ENCODE measurements at places on chromosomes 5 and 9.

DNA sequence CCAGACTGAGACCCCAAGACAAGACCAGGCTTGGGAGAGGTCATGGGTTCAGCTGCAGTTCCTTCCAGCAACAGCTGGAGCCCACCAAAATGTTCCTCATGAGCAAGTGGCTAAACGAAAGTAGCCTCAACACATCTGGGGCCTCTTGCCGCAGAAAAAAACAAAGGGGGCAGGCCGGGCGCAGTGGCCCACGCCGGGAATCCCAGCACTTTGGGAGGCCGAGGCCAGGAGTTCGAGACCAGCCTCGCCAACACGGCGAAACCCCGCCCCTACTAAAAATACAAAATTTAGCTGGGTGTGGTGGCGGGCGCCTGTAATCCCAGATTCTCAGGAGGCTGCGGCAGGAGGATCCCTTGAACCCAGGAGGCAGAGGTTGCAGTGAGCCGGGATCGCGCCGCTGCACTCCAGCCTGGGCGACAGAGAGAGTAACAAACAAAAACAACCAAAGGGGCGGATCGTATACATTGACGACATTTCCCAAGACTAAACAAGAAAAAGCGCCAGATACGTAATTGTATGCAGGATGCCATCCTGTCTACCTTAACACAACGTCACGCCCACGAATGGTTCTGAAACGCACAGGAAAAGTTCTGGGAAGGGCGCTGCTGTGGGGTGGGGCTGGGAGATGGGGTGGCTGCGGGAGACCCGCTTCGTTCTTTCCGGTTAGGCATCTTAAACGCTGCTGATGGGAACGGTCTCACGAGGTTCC is 1.7 kb downstream of the INPP5E start:
- peak; percentile 38 for DNase-seq

GRCh38 chr9:33840381-33840780 is 23.4 kb downstream of the UBE2R2 start:
- DNase-seq, result no peak

GRCh38 chr9:72843520-72844439 is 109.1 kb downstream of the ALDH1A1 start:
- DNase-seq, result no peak

GRCh38 chr9:14011799-14012560 is 302.0 kb downstream of the NFIB start:
- DNase-seq, result no peak

GRCh38 chr5:22514231-22514630 is 338.9 kb downstream of the CDH12 start:
- no peak for DNase-seq

DNA sequence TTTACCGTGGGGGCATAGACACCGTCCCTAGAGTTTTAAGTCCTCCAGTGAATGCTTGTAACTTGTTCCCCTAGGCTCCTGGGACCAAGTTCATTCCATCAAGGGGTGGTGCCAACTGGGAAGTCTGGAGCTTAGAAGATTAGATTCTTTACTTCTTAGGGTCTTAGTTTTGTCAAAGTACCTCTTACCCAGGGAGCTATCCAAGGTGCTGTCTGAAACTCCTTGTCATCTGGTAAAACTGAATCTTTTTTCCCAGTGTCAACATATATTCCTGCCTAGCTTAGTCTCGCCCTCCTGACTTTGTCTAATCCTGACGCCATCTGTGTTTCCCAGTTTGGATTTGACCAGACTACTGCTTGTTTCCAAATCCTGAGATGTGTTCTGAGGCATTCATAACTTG is 41.6 kb downstream of the MAMDC2 start:
- DNase-seq, result no peak

GRCh38 chr9:128946571-128947276 is 679 bp downstream of the DOLK start:
- no peak for DNase-seq

GRCh38 chr9:21817176-21817575 is 14.7 kb downstream of the MTAP start:
- no peak for DNase-seq

DNA sequence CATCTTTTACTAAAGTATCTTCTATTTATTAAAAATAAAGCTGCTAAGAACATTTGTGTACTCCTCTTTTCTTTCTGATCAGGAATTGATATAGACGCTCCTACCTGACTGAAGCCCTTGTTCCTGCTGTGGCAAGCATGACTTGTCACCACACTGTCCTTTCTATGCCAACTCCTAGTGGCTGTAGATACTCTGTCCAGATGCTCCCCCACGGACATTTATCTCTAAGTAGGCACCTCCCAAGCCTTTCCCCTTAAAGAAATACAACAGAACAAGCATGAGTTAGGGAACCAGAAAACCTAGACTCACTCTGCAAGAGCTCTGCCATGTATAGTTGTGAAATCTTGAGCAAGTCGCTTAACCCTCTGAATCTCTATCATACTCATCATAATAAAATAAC is 53.2 kb downstream of the FAM114A2 start:
- DNase-seq, result no peak

DNA sequence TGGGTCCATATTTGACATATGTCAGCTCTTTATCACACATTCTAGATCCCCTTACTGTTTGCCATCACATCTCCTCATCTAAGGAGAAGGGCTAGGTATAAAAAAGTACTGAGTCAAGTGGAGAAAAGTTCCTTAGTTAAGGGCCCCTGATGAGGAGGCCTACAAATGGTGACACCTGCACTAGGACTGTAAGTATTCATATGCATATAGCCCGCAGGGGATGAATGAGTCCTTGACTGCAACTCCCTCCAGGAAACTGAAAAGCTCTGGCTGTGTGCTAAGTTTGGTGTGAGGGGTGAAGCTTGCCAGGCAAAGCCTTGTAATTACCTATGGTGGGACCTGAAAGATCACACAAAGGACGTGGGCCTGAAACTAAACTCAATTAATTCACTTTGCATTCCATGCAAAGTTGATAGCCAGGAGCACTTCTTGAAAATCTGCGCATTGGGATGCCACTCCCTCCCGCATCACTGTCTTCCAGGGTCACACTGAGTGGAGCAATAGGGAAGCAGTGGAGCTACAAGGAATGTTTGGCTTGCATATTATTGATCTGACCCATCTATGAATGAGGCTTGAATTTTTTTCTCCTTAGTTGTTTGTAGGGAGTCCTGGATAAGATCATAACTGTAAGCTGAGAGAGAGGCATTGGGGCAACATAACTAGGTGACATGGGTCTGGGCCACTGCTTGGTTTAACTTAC is 11.9 kb upstream of the EQTN start:
- no peak for DNase-seq

DNA sequence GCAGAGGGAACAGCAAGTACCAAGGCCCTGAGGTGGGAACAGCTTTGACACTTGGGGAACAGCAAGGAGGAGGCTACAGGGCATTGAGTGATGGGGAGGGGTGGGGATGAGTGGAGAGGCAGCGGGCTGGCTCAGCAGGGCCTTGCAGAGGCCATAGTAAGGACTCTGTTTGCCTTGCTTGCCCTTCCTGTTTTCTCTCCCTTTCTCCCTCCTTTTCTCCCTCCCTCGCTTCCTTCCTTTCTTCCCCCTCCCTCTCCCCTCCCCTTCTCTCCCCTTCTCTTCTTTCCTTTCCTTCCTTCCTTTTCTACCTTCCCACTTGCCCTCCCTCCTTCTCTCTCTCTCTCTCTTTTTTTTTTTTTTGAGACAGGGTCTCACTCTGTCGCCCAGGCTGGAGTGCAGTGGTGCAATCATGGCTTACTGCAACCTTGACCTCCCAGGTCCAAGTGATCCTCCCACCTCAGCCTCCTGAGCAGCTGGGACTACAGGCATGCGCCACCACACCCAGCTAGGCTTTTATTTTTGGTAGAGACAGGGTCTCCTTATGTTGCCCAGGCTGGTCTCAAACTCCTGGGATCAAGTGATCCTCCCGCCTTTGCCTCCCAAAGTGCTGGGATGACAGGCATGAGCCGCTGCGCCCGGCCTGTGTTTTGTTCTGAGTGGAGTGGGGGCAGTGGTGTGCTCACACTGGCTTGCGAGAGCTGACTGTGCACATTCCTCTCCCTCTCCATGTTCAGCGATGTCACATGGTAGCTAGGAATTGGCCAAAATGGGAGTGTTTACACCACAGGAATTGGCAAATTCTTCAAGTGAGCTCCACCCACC is 17.1 kb downstream of the IER5L start:
- no peak for DNase-seq

GRCh38 chr5:2556375-2556966 is 195.0 kb downstream of the IRX2 start:
- DNase-seq, result no peak

GRCh38 chr5:52864884-52865283 is 77.2 kb downstream of the ITGA1 start:
- no peak for DNase-seq

- no peak for DNase-seq
Observed at GRCh38 chr5:163531272-163531671, 25.9 kb downstream of the MAT2B start.

DNA sequence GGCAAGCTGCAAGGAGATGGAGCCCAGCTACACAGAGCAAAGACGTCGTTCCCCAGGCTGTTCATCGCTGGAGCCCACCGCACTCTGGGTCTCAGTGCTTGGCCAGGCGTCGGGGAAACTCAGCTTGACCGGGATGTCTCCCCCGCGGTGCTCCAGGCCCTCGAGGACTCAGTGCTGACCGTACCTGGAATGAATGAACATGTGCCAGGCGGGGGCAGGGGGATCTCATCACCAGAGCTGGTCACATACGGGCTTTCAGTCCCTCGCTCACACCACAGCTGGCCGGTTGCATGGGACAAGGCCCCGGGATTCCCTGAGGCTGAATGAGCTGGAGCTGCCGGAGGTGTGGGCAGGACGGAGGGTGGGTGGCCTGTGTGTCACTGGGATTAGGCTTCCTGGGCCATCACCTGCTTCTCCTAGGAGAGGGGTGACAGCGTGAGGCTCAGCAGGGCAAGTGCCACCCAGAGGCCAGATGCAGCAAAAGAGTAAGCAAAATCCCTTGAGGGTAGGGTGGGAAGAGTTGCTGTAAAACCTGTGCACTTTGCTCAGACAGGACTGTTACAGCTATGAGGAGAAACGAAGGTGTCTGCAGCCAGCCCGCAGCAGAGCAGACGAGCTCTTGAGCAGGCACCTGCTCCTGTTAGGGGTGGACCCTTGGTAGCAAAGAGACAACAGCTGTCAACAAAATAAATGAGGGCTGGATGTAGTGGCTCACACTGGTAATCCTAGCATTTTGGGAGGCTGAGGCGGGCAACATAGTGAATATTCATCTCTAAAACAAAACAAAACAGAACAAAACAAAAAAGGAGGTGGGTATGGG is 70.7 kb upstream of the RAPGEF1 start:
- DNase-seq, result no peak

- no peak for DNase-seq
Observed at GRCh38 chr5:79582186-79582585, 30.1 kb upstream of the TENT2 start.

DNA sequence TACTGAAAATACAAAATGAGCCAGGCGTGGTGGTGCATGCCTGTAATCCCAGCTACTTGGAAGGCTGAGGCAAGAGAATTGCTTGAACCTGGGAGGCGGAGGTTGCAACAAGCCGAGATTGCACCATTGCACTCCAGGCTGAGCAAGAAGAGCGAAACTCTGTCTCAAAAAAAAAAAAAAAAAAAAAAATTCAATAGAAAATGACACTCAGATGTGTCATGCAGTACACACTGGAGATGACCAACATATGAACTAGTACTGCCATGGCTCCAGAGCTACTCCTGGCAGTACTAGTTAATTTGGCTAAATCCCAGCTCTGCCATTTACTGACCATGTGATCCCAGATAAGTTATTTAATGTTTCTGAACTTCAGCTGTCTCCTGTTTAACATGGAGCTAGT is 7.3 kb downstream of the ATOX1 start:
- no peak for DNase-seq

- no peak for DNase-seq
Observed at GRCh38 chr5:111231119-111231518, 6.9 kb downstream of the CAMK4 start.

- DNase-seq, result no peak
Observed at GRCh38 chr9:136627703-136628102, 35.0 kb upstream of the EGFL7 start.

GRCh38 chr5:82097-82496 is 9.9 kb upstream of the PLEKHG4B start:
- DNase-seq, result no peak

DNA sequence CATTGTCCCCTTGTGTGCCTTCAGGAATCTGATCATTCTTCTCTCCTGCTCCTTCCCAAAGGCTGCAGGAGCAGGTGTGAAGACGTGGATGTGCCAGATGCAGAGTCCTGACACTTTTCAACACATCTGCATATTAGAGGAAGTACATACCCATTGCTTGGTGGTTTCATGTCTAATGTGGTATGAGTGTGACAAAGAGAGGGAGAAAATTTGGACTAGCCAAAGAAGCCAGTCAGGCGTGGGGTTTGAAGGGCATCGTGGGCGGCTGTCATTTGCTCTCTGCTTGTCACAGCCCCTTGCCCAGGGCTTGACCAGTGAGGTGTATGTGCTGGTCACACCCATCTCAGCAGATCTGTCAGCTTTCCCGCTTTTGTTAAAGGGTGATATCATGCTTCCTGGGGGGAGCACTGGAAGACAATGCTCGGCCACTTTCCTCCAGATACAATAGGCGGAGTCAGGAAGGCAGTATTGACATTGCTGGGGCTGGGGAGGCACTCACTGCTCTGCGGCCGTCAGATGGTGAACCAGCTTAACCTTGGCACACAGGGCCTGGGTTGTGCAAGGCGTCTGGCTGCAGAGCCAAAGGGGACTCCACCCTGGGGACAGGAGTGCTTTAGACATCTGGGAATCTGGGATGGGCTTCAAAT is 8.6 kb downstream of the TEK start:
- DNase-seq, result no peak

GRCh38 chr9:122252796-122253195 is 11.8 kb downstream of the RBM18 start:
- no peak for DNase-seq

- DNase-seq, result no peak
Observed at GRCh38 chr9:136198605-136199083, 6.3 kb downstream of the LHX3 start.

- DNase-seq, result no peak
Observed at GRCh38 chr9:4375424-4376200, 75.7 kb upstream of the GLIS3 start.

DNA sequence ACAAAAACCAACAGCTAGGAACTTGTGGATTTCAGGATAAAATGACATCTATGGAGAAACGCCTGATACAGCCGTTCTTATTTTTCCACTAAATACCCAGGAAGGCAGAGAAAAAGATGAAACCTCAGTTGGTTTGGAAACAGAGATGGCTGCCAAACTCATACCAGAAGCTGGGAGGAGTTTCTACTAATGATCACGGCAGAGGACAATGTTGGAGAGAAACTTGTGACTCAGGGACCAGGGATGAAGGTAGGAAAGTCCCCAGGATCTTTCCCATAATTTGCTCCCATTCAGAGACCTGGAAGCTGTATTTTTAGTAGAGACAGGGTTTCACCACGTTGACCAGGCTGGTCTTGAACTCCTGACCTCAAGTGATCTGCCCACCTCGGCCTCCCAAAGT is 187.1 kb upstream of the IER5L start:
- no peak for DNase-seq
